ENCODE measurements at places on chromosomes 6 and 20. TPM values are rescaled to one million over a fixed set of nuclear protein-coding genes. Genes with fewer than 3 reads are reported as not detected.

DNA sequence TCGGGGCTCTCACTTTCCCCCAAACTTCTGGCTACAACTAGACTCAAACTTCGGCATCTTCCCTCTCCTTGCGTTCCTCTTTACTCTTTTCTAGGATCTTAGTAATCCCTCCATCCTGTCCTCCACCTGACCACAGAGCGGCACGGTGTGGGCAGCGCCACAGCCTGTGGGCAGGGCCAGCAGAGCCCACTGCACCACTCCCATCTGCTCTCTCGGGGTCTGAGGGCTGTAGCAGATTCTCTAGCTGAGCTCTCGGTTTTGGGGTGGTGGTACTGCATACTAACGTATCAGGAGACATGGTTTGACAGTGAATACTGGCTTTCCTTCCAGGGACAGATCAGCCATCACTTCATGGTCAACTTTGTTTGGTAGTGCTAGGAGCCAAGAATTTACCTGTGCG is 57.4 kb downstream of the EZR start:
- ATAC-seq, result no peak

ARHGAP18 gene
- total RNA-seq, result 5.3 TPM

GRCh38 chr6:161353208-161353613 is 79.3 kb upstream of the AGPAT4 start:
- no peak for ATAC-seq

PTGIS gene
- 2.9 TPM for total RNA-seq

DNA sequence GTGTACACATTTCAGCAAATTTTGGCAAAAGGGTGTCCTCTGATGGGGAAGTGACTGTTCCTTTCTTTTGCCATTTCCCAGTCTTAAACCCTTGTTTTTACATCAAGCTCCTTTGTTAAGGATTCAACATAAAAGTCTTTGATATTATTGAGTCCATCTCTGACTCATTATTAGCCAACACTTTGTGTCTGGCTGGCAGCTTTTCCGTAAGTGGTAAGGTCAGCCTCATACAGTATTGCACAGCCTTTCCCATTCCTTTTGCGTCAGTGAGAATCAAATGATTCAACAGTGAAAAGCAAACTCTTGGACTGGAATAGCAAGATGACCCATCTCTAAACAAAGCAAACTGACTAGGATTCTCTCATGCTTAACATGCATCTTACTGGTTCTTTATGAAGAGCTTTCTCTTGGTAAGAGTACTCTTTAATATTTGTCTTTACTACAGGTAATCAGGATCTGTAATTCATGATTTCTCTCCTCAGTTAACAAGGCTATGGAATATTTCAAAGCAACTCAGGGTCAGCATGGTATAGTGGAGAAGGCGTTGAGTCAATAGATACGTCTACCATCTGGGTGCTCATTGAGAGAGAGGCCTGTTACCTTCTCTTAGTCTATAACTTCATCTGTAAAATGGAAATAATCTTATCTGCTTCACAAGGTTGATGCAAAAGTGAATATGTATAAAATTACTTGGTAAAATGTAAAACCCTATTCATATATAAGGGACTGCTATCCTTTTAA is 183.6 kb downstream of the PRL start:
- peak; percentile 98 for ATAC-seq

CCDC170 gene
- 0.04 TPM for total RNA-seq

- ATAC-seq, result no peak
These were observed 19.3 kb upstream of the AHCY start for GRCh38 chr20:34322267-34323105.

UBE2C gene
- 46.5 TPM for total RNA-seq

GGTLC1 gene
- not detected for total RNA-seq

DNA sequence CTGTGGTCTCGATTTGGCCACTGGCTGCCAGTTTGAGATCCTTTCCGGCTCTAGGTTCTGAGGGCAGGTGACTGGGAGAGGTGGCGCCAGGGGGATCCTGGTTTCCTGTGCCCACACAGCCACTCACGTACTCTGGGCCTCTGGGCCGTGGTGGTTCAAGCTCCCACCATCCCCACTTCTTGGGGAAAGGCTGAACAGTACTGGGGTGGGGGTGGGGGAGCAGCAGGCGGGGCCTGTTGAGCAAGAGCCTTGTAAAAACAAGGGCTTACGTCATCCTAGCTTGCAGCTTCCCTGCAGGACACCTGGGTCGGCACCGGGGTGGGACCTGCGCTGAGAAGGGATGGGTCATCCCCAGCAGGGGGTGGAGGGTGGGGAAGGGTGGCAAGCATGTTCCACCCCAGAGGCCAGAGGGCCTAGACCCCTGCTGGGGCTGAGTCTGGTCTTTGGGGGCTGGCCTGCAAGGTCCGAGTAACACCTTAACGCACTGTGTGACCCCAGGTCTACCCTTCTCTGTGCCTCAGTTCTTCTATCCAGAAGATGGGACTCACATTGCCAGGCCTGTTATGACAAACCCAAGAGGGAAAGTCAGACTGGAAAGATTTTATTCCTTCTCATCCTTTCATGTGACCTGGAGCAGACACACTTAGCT is 3.1 kb upstream of the CEBPB start:
- ATAC-seq, result no peak

GRCh38 chr20:20823476-20823881 is 111.0 kb upstream of the RALGAPA2 start:
- ATAC-seq, result no peak

KCNK15 gene
- total RNA-seq, result 1.0 TPM

Data from esophagus mucosa (tissue), 1 donor.